ENCODE measurements at places on chromosomes 4 and X.

DNA sequence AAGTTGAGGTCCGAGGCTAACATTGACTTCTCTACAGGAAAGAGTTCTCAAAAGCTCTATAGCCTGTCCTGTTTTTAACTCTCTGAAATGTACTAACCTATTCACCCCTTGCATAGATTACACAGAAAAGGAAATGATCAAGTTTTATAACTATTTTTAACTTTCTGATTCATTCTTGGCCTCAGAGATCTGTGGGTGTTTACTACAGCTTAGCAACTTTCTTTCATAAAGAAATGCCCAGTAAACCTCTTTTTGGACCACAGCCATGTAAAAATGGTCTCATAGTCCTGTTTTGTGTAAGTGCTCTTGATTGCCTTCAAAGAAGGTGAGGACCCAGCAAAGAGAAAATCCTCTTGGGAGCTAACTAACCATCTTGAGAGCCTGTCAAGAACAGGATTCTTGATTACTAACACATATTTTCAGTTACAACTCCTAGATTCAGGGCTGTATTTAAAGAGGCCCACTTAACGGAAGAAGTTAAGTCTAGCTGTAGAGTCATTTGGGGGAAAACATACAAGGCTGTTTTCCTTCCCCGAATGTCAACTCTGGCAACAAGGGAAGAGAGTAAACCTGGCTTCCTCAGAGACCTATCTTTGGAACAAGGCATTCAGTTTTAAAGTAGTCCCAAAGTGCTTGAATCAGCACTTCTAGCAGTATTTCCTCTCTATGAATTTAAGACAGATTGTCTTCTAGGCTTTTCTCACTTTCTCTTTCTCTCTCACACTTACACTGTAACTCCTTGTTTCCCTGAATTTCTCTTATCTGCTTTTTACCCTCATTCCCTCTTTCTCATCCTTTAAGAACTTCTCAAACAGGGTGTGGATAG is 78.2 kb downstream of the IL21 start:
- DNase-seq = no peak

GRCh38 chr4:39754309-39754708 is 56.4 kb downstream of the UBE2K start:
- DNase-seq = no peak

GRCh38 chr4:40232610-40233009 is 35.8 kb downstream of the RHOH start:
- no peak for DNase-seq

GRCh38 chr4:11469650-11470437 is 41.1 kb upstream of the HS3ST1 start:
- no peak for DNase-seq

- no peak for DNase-seq
These were observed 93.0 kb upstream of the ARHGAP24 start for GRCh38 chr4:85381968-85382367.

DNA sequence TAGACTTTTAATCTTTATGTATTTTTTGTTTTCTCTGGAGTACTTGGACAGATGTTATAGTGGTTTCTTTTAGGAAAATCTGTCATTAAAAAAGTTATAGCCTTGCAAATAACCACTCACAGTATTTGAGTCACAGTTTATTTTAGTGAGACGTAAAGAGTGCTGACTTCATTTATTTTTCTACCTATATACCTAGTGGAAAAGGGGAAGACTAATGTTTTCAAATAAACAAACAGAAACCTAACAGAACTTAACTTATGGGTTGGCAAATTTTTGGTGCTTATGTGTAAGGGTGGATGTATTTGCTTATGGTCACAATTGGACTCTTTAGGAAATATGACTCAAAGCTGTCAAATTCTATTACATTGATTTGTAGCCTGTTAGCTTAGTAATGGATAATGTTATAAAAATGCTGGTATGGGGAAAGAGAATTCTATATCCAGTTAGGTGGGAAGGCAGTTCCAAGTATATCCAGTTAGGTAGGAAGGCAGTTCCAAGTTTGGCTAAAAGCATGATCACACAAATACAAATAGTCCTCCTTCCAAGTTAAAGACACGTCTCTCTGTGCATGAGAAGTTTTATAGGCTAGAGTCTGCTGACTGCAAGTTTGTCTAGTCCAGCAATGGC is 61.9 kb downstream of the SLC9A6 start:
- no peak for DNase-seq

- no peak for DNase-seq
These were observed 86.9 kb upstream of the ADRA2C start for GRCh38 chr4:3679071-3679825.

DNA sequence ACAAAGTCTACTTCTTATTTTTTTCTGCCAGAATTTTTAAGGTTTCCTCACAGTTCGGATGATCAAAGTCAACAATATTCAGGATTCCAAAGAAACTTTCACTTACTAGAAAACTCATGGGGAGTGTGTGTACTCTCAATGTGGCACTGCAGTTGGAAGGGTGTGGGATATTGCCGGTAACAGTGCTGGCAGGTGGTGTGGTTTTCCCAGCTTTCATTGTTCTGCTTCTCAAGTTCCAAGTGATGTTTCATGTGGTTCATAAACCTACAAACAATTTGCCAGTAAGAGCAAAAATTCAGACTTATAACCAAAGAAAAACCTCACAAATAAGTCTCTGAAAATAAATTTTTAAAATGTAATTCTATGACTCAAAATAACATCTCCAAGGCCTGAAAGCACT is 39.8 kb downstream of the ZNF280C start:
- DNase-seq = no peak

DNA sequence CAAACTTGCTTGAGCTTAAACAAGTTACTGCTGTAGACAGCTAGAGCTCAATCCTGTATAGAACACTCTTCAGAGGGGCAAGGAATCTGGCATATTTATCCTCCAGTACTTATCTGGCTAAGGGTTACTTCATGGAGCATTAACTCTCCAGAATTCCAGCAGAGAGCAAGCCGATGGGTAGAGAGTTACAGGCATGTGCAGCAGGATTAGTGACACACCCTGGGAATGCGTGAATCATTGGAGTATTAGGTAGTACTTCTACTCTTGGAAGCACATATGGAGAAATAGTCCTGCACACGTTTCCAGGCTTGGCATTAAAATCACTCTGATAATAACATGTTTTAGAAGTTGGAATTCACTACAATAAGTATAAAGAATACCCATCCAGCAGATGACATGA is 35.4 kb downstream of the GRXCR1 start:
- no peak for DNase-seq

GRCh38 chrX:97397371-97397770 is 513.7 kb downstream of the RPA4 start:
- DNase-seq = no peak

GRCh38 chrX:117743469-117744251 is 372.9 kb downstream of the KLHL13 start:
- DNase-seq = no peak

DNA sequence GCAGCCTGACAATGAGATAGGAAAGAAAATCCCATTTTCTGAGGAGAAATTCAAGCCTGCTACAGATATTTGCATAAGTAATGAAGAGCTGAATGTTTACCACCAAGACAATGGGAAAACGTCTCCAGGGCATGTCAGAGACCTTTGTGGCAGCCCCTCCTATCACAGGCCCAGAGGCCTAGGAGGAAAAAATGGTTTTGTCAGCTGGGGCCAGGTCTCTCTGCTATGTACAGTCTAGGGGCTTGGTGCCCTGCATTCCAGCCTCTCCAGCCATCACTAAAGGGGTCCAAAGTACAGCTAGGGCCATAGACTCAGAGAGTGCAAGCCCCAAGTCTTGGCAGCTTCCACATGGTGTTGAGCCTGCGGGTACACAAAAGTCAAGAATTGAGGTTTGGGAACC is 361.6 kb upstream of the ANXA10 start:
- DNase-seq = no peak

DNA sequence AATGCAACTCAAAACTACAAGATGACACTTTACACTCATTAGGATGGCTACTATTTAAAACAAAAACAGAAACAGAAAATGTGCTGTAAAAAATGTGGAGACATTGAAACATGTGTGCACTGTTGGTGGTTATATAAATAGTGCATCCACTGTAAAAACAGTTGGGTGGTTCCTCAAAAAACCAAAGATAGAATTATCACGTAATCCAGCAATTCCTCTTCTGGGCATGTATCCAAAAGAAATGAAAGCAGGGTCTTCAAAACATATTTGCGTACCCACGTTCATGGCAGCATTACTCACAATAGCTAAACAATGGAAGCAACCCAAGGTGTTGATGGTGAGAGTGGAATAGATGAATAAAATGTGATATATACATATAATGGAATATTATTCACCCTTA is 967.2 kb downstream of the TRAM1L1 start:
- no peak for DNase-seq

- no peak for DNase-seq
These were observed 169.6 kb downstream of the GASK1B start for GRCh38 chr4:158003212-158003611.

DNA sequence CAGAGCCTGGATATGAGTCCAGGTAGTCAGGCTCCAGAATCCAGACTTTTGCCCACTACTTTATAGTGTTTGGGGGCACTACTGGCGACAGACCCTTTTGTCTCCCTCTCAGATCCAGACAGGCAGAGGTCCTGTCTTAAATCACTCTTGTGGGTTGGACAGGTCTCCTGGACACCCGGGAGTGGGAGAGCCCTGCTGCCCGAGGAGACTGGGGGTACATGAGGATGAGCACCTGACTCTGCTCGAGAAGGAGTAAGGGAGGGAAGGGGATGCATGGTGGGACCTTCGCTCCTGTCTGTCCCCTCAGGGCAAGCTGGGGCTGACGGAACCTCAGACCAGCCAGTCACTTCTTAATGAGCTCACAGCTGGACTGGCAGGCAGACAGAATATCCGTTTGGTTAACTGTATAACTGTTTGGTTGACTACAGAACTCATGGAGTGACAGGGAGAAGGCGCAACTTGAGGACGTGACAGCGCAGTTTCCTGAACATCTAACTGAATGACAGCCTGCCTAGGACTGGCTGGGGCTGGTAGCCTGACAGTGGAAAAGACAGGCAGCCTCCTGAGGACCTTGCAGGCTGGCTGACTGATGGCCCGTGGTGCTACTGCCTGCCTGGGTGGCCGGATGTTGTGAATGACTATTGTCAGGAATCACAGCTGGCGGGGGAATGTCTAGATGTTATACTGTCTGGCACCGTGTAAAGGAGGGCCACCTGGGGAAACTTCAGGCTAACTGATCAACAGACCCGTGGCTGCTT is 1.6 kb upstream of the SUV39H1 start:
- DNase-seq = no peak

DNA sequence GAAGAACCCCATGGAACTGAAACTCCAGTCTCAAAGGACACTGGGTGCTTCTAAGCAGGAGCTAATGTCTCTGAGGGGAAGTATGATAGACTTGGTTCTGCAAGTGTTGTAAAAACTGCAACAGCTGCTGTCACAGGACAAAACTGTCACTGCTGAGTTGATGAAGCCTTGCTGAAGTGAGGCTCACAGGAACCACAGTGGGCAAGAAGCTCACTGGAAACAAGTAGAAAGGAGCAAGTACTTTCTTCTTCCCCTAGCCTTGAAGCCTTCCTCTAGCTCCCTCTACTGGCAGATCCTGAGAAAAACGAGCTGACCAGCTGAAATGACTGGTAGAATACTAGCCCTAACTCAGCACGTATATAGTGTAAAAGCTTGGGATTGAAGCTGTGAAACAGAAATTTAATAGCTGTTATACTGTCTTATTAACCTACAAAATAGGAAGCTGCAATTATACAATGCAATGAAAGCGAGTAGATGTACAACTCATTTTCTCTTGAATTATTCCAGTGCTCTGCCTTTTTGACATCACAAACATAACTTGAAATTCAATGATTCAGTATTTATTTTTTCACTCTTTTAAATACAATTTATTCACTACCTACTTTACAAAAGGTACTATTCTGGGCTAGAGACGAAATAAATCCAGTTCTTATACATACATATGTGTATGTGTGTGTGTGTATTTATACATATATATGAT is 91.4 kb downstream of the GABRB1 start:
- DNase-seq = peak; percentile 78

DNA sequence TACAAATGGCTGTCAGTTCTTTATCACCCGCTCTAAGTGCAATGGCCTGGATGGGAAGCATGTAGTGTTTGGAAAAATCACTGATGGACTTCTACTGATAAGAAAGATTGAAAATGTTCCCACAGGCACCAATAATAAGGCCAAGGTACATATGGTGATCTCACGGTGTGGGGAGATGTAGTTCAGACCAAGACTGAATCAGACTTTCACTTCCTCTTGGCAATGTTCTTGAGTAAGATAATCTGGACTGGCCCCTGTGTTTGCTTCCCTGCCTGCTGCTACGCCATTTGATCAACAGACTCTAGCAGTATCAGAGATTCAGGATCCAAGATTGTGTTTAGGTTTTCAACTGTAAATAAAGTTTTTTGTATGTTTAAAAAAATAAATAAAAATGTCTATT is 682.2 kb upstream of the AMOT start:
- DNase-seq = no peak

DNA sequence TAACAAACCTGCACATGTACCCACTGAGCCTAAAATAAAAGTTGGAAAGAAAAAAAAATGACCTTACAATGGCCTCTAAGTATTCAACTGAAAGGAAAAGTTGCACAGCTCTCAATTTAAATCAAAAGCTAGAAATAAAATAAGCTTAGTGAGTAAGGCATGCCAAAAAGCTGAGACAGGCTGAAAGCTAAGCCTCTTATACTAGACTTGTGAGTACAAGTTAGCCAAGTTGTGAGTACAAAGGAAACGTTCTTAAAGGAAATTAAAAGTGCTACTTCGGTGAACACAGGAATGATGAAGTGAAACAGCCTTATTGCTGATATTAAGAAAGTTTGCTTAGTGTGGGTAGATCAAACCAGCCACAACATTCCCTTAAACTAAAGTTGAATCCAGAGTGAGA is 707.9 kb upstream of the PITX2 start:
- DNase-seq = no peak

- no peak for DNase-seq
These were observed at the start of gene NDNF for GRCh38 chr4:121072224-121073003. TSS of gene NDNF (minus strand) at chr4:121072535. CDS start at chr4:121045837, 26,698 bp downstream.

- DNase-seq = no peak
These were observed 514.5 kb upstream of the SLIT2 start for GRCh38 chr4:19736968-19737756.

Data from cerebellar cortex (tissue), 1 donor.